ENCODE measurements at places on chromosomes 1 and 21. TPM values are rescaled to one million over a fixed set of nuclear protein-coding genes. Genes with fewer than 3 reads are reported as not detected.

Gene ANXA9
- total RNA-seq, result not detected

Gene ZMPSTE24
- 43.4 TPM for total RNA-seq

Gene LCE2A
- total RNA-seq, result not detected

Gene FMO1
- not detected for total RNA-seq

Gene LENEP
- not detected for total RNA-seq

Gene UBL4B
- total RNA-seq, result not detected

Gene SPATA46
- not detected for total RNA-seq

Gene NTMT2
- 4.0 TPM for total RNA-seq

Gene KCNQ4
- total RNA-seq, result 1.0 TPM

Gene ALX3
- not detected for total RNA-seq

Gene RSPH1
- total RNA-seq, result not detected

Gene PKP1
- total RNA-seq, result 0.22 TPM

Gene CD1C
- 0.34 TPM for total RNA-seq

Gene CDK18
- total RNA-seq, result 142 TPM

Gene ELAPOR1
- 0.28 TPM for total RNA-seq

Gene IL24
- not detected for total RNA-seq

Gene CFHR1
- not detected for total RNA-seq

Gene PPP1R15B
- 20.0 TPM for total RNA-seq

Gene SHE
- total RNA-seq, result 23.8 TPM

Gene LIPI
- not detected for total RNA-seq

Gene GPR89B
- 7.9 TPM for total RNA-seq

Data from right cardiac atrium (tissue), 5 donors.